Bone marrow (tissue), 2 donors: ENCODE measurements at places on chromosomes 5 and 9.

DNA sequence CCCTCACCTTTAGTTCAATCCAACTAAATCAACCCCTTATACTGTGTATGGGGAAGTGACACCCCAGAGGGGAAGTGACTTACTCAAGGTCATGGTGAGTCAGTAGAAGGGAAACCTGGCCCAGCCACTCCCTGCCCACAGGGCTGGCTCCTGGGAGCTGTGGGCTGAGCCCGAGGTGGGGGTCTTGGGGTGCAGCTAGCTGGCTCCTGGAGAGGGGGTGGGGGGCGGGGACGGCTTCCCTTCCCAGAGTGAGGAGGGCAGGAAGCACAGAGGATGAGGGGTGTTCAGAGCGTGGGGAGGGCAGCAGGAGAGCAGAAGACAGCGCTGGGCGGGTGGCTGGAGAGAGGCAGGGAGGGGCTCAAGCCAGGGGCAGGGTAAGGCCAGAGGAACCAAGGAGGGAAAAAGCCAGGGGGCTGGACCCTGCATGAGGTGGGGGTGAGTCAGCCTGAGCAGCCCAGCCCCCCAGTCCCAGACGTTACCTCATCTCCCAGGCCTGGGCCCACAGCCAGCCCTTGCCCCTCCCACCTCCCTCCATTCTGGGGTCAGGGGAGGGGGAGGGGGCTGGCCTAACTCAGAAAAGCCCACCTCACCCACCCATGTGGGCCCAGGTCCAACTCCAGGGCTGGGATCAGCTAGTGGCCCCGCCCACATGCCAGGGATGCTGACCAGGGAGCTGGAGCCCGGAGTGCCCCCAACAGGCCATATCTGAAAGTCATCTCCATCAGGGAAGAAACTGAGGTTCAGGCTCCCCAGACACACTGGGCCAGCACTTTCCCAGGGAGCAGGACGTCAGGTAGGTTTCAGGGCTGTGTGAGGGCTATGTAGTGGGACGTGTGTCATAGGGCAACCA, 2.8 kb downstream of the PDLIM7 start:
- peak; percentile 86 for DNase-seq

DNA sequence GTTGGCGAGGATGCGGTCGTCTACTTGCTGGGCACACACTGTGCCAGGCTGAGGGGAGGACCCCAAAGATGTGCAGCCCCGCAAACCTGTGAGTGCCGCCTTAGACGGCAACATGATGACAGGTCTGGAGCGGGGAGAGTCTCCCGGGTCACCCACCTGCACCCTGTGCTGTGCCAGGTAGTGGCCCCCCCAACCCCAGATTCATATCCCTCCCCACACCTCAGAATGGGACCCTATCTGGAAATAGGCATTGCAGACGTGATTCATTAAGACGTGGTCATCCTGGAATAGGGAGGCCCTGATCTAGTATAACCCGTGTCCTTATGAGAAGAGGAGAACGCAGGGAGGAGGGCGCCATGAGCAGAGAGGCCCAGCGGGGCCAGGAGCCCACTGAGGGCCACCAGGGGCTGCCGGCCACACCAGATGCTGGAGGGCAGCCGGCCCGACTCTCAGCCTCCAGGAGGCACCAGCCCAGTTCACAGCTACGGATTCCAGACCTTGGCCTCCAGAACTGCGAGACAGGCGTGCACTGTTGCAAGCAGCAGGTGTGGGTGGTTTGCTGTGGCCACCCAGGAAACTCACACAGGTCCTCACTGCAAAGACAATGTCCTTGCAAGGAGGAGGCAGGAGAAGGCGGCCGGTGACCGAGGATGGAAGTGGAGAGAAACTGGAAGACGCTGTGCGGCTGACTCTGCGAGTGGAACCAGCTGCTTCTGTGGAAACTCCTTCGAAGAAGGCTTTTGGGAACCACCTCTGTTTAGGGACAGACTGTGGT, 131.9 kb upstream of the LPCAT1 start:
- DNase-seq = no peak

GRCh38 chr5:137995749-137996128, 37.1 kb downstream of the FAM13B start:
- DNase-seq = no peak

DNA sequence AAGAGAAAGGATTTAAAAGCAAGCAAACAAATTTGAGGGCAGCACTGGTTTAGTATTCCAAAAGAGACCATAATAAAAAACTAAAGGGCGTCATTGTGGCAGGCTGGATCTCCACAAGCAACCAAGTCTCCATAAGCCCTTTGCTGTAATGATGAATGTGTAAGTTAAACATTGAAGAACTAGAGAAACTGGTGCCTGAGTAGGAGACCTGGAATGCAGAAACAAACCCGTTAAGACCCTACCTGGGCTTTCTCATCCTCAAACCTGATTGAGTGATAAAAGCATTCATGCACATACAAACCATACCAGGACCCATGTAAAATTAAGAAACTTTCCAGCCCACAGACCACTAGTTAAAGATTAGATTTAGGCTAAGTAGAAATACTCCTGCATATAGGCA, 1.9 kb upstream of the SCGB3A2 start:
- DNase-seq = no peak

GRCh38 chr5:89105836-89106235, 222.9 kb upstream of the MEF2C start:
- DNase-seq = no peak

DNA sequence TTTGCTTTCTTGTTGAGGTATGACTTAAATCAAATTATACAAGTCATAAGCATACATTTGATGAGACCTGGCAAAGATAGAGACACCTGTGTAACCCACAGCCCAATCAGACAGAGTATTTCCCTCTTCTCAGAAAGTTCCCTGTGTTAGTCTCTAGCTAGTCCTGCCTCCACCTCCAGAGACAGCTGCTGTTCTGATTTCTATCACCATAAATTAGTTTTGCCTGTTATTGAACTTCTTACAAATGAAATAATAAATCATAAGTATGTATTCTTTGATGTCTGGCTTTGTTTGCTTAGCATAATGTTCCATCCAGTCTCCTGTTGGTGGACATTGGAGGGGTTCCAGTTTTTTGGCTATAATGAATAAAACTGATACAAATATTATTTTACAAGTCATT, 194.5 kb downstream of the ICE1 start:
- DNase-seq = no peak

GRCh38 chr5:39148983-39149534, 70.3 kb downstream of the FYB1 start:
- DNase-seq = no peak

GRCh38 chr5:36240779-36241630, 720 bp downstream of the NADK2 start:
- DNase-seq = no peak

DNA sequence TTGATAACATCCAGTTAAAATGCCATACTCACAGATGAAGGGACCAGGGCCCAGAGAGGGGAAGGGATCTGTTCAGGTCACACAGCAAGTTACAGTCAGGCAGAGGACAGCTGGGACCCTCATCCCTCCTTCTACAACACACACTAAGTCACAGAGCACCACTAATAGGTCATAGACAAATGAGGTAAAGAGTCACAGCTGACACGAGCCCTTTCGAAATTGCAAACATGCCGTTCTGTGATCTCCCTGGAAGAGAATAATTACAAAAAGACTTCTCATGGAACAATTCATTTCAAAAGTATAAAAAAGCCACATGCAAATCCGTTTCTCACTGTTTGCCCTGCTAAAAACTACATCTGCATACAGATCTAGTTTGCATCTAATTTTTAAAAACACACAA, 15.5 kb downstream of the IGFBPL1 start:
- no peak for DNase-seq

GRCh38 chr5:128154943-128155342, 71.4 kb downstream of the SLC12A2 start:
- DNase-seq = no peak

- no peak for DNase-seq
These were observed 362.8 kb upstream of the ADAMTSL1 start for GRCh38 chr9:18111146-18111545.

GRCh38 chr9:15158064-15158463, 149.0 kb downstream of the TTC39B start:
- no peak for DNase-seq

DNA sequence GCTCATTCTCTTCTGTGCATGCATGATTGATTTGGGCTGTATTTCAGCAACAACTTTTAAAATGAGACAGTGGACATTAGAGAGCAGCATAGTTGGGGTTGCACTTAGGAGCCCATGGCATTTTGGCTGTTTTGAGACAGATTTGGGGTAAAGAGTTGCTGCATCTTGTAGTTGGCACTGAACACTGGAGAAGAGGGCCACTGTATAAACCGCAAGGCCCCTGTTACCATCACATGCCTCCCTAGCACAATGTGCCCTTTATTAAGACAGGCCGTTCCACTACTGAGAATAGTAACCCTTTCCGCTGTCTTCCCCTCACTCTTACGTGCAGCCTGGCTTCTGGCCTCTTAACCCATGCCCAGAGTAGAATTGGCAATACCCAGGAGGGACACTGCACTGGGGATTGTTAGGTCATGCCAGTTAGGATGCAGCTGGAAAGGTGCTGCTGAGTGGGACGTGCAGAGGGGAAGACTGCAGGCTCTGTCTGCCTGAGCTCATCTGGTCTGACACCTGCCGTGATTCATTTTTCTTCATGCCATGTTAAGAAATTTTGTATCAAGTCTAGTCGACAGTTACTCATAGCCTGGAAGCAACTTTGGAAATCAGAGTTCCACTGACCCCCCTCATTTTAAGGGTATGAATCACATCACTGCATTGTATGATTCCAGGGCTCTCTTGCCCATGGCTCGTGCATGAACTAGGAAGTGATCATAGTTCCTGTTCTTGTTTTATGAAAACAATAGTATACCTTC, 146.9 kb upstream of the DMRT1 start:
- DNase-seq = no peak

DNA sequence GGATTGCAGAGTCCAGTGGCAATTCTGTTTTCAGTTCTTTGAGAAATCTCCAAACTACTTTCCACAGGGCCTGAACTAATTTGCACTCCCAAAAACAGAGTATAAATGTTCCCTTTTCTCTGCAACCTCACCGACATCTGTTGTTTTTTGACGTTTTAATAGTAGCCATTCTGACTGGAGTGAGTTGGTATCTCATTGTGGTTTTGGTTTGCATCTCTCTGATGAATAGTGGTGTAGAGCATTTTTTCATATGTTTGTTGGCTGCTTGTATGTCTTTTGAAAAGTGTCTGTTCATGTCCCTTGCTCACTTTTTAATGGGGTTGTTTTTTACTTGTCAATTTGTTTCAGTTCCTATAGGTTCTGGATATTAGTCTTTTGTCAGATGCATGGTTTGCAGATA, 72.6 kb downstream of the PALM2AKAP2 start:
- DNase-seq = no peak

- DNase-seq = no peak
These were observed 10.4 kb downstream of the ANGPTL2 start for GRCh38 chr9:127112056-127112455.

GRCh38 chr9:128863647-128864046, 18.1 kb downstream of the KYAT1 start:
- peak; percentile 51 for DNase-seq

- DNase-seq = no peak
These were observed 256.7 kb upstream of the CD180 start for GRCh38 chr5:67453111-67453905.

GRCh38 chr9:89985068-89985467, 380.3 kb downstream of the GADD45G start:
- no peak for DNase-seq

GRCh38 chr5:125228363-125229070, 482.1 kb upstream of the ZNF608 start:
- DNase-seq = no peak

DNA sequence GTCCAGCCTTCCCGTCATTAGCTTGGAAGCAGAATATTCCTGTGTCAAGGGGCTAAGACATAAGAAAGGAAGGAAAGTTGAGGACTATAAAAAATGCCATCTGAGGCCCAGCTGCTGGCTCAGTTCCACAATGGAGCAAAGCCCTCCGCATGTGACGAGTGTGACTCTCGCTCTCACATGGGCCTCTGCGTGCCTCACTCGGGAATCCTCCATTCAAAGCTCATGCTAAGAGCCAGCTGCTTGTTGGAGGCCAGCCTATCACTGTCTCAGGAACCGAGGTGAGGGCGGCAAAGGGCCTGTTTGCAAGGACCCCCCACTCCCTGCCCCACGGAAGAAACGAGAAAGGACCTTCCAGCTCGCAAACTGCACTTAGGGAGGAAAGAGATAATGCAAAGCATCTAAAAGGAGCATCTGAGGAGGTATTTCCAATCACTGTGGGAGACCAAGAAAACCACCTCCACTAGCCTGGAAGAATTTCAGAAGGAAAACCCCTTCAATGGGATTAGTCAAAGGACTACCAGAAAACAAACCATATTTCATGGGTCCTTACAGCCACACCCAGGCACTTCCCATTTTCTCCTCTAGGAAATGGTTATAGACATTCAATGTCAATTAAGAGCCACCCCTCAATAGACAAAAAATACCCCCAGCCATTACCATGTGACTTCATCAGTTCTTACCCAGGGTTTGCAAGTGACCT, 95.3 kb downstream of the PRRT1B start:
- DNase-seq = no peak

DNA sequence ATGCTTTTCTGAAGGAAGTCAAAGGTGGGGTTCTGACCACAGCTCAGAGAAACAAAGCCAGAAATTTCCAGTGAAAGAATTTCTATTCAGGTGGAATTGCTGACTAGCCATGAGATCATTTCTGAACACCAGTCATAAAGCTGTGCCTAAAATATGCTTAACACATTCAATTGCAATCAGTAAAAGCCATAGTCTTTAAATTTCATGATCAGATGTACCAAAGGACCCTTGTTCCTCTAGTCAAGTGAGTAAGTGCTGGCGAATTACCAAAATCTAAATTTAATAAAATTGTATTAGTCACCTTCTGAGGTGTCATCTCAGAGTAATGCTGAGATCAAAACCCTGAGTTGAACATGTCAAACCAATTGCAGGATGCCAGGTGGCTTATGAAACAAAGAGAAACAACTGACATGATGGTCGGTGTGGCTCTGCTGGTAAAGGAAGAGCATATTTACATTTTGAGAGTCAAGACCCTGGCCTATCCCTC, 334.2 kb upstream of the CCNH start:
- DNase-seq = no peak

DNA sequence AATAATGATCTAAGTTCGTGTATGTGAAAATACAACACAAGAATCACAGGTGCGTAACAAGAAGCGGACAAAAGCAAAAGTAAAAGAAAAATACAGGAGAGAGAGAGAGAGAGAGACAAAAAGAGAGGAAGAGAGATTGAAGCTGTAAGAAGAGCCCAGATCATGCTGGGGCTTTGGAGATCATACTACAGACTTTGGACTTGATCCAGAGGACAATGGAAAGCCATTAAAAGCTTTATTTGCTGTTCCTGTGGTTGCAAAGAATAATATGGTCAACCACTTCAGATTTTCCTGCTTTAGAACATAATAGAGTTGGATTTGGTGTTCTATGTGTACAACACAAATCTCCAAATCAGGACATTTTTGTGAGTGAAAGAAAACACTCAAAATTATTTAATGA, 561.4 kb downstream of the CAAP1 start:
- DNase-seq = no peak

GRCh38 chr9:89409466-89409865, 88.4 kb downstream of the SEMA4D start:
- DNase-seq = no peak

DNA sequence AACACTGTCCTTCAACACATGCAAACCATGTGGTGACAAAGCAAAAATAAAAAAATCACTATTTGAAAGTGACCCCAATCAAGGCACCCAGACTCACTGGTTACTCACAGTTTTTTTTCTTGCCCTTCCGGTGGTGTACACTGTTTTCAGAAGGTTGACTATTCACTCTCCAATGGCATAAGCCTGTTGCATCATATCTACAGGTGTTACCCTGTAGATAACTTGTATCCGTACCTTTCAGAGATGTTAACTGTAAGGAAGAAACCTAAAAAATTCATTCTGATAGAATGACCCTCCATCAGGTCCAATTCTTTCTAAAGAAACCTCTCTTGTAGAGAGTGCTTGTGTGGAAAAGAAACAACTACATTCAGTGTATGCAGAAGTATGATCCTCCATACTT, 193.6 kb upstream of the RASA1 start:
- DNase-seq = no peak
